ENCODE measurements at places on chromosomes 3 and 15.

GRCh38 chr15:72535911-72536310 is 61.8 kb downstream of the ARIH1 start:
- no peak for DNase-seq

GRCh38 chr3:148208975-148209374 is 488.7 kb upstream of the AGTR1 start:
- DNase-seq = no peak

DNA sequence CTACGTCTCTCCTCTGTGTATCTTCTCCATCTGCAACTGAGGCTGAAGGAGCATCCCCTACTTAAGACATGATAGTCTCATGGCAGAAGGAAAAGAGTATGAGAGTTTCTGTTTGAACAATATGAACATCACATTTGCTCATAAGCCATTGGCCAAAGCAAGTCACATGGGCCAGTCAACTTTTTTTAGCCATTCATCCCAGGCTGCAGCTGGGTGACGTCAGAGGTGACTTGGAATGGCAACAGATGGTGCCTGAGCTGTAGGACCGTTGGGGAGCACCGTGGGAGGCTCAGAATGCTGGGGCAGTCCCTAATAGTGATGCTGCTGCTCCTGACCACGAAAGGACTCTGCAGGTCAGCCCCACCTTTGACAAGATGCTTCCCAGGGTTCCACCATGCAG is 58.7 kb downstream of the CRTC3 start:
- DNase-seq = no peak

DNA sequence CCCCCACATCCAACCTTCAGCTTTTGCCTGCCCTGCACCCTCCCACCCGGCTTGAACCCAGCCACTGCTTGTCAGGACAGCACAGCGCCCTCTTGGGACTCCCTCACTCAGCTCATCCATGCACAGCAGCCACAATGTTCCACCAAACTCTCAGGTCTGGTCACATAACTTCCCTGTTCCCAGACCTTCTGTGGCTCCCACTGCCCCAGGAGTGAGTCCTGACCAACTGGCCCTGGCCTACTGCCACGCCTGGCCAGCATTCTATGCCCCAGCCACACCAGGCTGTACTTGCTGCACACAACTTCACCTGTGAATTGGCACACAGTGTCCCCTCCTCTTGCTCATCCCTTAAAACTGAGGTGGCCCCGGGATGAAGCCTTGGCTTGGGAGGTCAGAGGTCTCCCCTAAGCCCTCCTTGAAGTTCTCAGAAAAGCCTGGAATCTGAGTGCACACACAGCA is 21.0 kb downstream of the PLXNB1 start:
- no peak for DNase-seq

- DNase-seq = no peak
These were observed 45.5 kb downstream of the COL8A1 start for GRCh38 chr3:99683876-99684275.

Data from stimulated activated naive CD4-positive, alpha-beta T cell treated with Interleukin-2 at 50 U/mL for 16 hours (primary cell).